Calu3 (cell line): ENCODE measurements at places on chromosomes 6 and 20. TPM values are rescaled to one million over a fixed set of nuclear protein-coding genes. Genes with fewer than 3 reads are reported as not detected.

Gene RIN2
- 9.8 and 9.9 TPM in 2 replicates for total RNA-seq

DNA sequence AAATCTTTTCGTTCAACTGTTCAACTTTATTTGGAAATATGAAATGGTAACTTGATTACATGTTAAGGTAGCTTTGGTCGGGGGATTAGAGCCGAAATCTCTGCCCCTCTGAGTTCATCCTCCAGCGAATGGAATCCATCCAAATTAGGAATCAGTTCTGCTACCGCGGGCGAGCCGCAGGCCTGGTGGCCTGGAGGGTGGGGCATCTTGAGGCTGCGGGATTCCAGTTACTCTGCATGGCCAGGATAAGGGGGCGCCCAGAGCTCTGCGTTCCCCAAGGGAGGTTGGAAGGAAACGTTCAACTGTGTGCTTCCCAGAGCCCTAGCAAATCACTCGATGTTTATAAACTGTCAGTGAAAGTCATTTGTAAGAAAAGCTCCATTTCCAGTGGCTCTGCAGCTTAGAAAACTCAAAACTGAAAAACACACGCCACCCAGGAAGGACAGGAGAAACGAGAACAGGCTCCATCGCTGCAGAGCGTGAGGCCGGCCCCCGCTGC lies 262.2 kb downstream of the TAF4 start:
- DNase-seq: no peak

DNA sequence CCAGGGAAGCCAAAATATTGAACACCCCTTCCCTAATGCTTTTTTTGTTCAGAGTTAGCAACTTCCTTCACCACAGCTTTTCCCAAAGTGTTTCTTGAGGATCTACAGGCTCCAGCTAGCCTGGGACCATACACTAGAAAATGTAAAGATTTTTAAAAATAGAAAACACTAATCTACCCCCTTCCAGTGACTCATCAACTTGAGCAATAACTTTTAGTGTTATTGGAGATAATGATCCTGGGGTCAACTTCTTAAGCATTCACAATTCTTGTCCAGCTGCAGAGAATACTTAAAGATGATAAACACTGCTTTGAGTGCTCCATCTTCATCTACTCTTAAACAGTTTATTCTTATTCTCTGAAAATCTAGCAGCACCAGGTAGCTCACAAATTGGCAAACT lies 131.6 kb downstream of the COL9A1 start:
- no peak for DNase-seq

GRCh38 chr20:2873010-2873746 lies at the start of gene PTPRA:
Gene PTPRA, plus strand, starts transcription at chr20:2873481. Its CDS starts 90,797 bp downstream, at chr20:2964278.
- DNase-seq: peak; percentile 88

DNA sequence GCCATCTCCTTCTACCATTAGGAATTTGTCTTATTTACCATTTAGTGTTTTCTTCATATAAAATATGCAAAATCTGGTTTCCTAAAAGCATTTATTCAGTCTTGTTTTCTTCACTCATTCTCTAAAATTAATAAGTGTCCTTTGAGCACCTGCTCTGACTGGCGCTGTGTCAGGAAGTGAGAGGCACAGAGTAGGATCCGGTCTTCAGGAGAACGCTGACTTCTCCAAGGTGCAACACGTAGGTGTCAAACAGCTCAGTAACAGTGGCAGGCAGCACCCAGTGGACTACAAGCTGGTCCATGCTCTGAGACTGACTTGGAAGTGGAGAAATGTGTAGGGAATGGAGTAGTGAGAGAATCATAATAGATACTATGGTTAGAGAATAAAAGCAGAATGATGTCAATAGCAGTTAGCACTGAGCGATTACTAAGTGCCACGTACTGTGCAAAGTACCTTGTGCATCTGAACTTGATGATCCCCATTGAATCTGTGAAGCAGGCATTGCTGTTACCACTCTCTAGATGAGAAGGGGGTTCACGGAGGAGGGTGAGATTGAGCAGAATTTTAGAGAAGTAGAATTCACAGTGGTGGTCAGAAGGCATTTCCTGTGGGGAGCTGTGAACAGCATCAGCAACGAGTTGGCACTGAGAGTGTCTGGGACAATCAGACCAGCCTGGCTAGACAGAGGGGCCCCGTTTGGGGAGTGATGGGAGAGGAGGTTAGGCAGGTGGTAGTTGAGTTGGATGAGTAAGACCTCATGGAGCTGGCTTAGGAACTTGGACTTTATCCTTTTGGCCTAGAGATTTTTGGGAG lies 569.8 kb downstream of the QKI start:
- DNase-seq: no peak
